NAMALWA (cell line): ENCODE measurements at places on chromosomes 16 and 17.

DNA sequence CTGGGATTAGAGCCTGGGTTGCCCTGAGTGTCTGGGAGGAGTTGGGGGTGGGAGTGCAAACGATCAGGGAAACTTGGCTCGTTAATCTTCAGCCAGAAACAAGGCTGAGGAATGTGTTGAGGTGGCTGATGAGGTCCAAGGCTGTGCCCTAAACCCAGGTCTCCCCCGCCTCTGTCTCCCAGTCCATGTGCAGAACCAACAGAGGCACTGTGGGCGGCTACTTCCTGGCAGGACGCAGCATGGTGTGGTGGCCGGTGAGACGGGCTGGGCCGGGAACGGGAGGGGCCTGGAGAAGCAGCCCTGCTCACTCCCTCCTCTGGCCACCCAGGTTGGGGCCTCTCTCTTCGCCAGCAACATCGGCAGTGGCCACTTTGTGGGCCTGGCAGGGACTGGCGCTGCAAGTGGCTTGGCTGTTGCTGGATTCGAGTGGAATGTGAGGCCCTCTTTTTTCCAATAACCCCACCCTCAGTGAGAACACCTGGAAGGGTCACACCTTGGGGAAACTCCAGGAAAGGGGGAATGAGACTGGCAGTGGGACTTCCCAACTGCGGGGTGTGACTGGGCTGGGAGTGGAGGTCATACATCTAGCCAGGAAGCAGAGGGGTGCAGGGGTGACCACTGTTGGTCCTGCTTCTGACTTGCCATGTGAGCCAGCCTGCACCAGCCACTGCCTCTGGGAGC, 1.7 kb downstream of the SLC5A2 start:
- DNase-seq, result no peak

DNA sequence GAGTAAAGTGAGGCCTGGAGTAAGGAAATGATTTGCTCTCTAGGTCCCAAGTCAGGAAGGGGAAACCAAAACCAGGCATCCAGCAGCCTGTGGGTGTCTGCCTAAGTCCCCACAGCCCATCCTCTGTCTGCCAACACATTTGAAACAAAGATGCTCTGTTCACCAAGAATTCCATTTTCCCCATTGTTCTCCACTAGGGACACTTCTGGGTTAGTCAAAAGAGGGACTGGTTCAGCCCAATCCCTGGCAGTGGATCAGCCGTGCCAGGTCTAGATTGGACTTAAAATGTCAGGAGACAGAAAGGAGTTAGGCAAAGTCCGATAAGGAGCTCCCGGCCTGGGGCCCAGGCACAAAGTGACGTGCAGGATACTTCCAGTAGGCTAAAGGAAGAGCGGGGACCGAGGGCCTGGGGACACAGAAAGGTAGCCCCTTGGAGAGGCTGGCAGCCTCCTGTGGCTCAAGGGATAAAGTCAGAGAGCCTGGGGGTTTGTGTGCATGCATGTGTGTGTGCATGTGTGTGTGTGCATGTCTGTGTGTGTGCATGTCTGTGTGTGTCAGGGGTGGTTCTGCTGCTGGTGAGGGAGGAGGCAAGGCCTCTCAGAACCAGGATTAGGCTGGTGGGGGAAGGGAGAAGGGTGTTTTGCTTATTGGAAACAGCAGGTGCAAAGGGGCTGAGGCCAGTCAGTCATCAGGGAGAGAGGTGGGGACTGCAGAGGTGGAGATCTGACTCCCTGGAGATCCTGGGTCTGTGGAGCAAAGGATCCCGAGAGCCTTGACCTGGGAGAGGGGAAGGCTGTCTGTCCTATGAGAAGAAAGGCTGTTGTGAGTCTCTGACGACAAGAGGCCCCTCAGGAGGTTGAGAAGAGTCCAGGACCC, 41.7 kb upstream of the IL34 start:
- no peak for DNase-seq

- peak; percentile 55 for DNase-seq
Observed at GRCh38 chr17:79837888-79838521, 1.2 kb downstream of the CBX4 start.

- no peak for DNase-seq
Observed at GRCh38 chr16:5412731-5413130, 315.1 kb upstream of the EEF2KMT start.

GRCh38 chr17:19320876-19321275, 41.6 kb downstream of the B9D1 start:
- no peak for DNase-seq

GRCh38 chr16:6570530-6570929, 762.1 kb upstream of the RBFOX1 start:
- no peak for DNase-seq

DNA sequence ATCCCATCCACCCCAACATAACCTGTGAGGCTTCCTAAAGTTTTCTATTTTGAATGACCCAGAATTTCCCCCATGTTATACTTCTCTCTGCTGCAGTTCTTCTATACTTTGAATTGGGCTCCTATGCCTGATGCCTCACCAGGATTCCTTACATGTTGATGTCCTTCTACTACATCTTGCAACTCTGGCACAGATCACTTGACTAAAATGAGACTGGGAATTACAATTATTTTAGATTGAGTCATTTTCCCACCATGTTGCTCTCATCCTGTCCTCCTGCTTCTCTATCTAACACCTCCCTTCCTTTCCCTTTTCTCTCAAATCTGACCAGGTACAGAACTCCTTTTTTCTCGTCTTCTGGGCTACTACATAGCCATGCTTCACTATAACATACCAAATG, 314.0 kb upstream of the KCNJ16 start:
- DNase-seq, result no peak

- peak; percentile 44 for DNase-seq
Observed at GRCh38 chr17:78127888-78128550, 536 bp downstream of the TMC6 start.

- peak; percentile 47 for DNase-seq
Observed at GRCh38 chr17:31488264-31488981, 96.9 kb downstream of the RAB11FIP4 start.

DNA sequence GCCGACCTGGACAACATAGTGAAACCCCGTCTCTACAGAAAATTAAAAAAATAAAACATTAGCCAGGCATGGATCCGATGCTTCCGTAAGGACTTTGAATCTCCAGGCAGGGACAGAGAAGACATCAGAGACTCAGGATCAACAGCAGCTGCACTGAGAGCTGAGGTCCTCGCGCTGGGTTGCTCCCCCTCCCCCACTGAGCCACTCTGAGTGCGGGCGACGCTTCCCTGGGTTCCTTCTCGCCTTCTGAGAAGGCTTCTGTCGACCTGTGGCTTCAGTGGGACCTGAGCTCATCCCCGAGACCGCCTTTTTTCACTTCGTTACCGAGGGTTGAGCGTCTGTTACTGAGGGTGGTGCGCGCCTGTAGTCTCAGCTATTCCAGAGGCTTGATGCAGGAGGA, 20.4 kb downstream of the ACTG1 start:
- no peak for DNase-seq

DNA sequence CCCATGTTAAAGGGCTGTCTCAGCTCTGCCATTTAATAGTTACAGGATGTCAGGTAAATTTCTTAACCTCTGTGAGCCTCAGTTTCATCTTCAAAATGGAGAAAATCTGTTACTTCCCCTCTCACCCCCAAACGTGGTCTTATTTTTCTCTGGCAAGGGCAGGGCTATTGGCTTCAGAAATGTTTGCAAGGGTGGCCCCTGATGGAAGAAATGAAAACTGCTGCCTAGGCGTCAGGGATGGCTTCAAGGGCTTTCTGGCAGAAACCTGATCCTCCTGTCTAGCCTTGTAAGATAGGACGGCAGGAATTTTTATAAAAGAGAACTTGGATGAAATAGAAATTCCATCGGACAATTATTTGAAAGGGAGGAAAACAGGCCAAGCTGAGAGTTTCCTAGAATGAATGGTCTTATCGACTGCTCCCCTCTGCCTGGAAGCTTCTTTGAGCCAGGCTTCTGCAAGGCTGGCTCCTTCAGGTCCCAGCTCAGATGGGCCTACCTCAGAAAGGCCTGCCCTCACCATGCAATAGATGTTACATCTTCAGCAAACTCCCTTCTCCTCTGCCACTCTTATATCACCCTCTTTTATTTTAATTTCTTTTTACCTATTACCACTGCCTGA, 43.0 kb upstream of the TANGO6 start:
- DNase-seq, result peak; percentile 83

DNA sequence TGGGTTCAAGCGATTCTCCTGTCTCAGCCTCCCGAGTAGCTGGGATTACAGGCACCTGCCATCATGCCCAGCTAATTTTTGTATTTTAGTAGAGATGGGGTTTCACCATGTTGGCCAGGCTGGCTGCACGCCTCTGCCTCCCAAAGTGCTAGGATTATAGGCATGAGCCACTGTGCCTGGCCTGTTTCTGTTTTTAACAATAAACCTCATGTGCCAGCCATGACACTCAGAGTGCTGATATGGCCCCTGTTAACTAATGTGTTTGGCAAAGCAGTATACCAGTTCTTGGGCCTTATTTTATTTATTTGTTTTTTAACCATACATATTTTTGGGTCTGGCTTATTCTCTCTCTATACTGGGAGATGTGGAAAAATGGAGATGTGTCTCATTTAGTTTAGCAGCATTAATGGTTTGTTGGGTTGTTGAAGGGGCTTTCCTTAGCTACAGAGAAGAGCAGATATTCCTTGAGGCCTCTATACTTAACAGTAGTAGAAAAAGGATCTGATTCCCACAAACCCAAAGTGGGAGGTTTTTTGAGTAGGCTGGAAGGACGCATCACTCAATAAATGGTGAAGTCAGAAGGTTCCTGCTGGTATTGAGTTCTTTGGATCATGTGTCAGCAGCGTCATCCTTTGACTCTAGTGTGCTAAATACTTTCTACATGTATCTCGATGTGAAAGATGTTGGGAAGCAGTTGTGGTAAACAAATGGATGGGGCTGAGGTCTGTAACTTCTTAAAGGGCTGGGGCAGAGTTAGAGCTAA, 16.2 kb upstream of the CDK5R1 start:
- no peak for DNase-seq

GRCh38 chr17:38844261-38844757, 9.2 kb downstream of the RPL23 start:
- DNase-seq, result peak; percentile 52

GRCh38 chr16:72427783-72428331, 255.9 kb upstream of the PMFBP1 start:
- DNase-seq, result no peak

DNA sequence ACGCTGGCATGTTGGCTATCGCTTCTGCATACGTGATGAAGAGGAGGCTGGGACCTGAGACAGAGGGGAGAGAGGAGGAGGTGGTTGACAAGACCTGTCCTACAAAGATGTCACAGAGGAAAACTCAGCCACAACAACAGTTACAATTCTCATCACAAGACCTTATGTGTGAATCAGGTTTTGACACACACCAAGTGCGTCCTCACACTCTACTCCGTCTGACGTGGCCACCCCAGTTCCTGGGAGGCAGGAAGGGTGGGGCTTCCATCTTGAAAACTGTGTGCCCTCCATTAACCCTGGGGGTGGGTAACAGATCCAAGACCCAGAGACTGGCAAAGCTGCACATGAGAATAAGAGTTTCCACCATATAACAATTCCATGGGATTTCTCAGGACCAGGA, 24.1 kb downstream of the SLC6A4 start:
- DNase-seq, result no peak

DNA sequence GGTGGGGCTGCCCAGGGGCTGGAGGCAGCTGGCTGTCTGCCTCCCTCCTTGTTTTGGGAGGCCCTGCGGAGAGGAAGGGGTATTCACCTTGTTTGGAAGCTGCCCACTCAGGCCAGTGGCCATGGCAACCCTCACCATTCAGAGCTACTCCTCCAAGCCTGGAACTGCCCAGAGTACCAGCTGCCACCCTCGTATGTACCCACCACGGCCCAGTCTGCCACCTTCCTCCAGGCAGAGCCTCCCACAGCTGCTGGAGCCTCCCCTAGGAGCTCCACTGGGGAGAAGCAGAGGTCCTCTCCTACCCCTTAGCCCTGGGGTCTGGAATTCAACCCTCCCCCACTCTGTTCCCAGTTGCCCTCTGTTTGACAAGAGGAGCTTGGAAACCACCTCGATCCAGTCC, 90.7 kb downstream of the AXIN2 start:
- no peak for DNase-seq

DNA sequence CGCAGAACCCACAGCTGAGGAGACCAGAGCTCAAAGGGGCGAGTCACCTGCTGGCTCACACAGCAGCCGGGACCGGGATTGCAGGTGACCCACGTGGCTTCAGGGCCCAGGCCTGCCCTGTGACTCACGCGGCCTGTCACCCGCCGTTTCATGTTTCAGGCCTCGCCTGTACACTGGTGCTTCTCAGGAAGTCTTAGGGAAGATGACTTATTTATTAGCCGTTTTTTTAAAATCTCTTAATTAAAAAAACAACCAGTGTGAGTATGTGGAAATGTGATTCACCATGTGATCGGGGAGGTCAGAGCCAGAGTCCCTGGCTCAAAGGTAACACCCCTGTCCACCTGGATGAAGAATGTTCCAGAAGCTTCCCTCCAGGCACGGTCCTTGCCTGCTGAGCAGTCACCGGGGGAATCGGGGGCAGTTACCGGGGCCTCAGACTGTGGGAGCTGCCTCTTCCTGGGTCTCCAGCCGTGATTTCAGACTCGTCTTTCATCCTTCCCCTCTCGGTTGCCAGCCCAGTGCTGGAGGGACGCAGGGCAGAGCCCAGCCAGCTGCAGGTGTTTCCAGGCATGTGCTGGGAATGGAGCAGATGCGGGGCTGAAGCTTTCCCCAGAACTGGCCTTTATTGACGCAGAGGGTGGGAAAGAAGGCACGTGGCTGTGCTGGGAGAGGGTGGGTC, 49.3 kb downstream of the CMIP start:
- no peak for DNase-seq

DNA sequence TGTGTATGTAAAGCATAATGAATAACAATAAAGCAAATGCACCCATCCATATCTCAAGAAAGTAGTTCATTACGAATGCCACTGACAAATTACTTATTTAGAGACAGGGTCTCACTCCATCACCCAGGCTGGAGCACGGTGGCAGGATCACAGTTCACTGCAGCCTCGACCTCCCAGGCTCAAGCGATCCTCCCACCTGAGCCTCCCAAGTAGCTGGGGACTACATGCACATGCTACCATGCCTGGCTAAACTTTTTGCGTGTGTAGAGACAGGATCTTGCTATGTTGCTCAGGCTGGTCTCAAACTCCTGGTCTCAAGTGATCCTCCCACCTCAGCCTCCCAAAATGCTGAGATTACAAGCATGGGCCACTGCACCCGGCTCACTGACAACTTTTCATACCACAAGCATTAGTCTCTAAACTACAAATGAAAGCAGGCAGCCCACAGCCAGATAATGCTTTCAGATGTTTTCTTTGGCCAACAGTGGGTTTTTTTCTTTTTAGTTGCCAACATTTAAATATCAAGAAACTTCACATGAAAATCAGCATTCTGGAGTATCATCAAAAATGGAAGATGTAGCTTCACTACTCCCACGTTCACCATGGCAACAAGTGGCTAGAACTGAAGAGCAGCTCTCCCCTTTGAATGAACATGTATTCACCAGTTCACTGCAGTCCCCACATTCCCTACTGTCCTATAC, 7.7 kb downstream of the ARHGAP17 start:
- no peak for DNase-seq
